Cortex of kidney (tissue), 1 donor: ENCODE measurements at places on chromosomes 7 and 10.

GRCh38 chr10:34721208-34721840 is 93.8 kb downstream of the PARD3 start:
- DNase-seq = no peak

DNA sequence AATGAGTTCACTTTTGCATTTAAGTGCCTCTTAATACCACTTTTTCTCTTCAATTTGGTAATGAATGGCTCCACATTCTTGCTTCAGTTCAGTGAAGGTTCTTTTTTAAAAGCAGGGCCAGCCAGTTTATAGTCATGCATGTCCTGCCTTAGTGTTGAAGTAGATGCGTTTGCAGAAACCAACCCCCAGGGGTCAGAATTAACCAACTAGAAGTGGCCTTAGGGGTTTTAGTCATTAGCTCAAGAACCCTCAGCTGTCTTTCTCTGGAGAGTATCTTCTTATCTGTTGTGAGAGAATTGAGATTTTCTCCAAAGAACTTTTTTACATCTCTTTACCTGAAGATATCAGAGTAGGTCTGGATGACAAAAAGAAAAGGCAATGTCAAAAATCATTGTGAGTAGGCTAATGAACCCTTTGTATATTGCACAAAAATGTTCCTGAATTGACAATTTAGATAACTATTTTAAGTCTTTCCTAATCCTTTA is 82.2 kb downstream of the PIK3CG start:
- DNase-seq = no peak

DNA sequence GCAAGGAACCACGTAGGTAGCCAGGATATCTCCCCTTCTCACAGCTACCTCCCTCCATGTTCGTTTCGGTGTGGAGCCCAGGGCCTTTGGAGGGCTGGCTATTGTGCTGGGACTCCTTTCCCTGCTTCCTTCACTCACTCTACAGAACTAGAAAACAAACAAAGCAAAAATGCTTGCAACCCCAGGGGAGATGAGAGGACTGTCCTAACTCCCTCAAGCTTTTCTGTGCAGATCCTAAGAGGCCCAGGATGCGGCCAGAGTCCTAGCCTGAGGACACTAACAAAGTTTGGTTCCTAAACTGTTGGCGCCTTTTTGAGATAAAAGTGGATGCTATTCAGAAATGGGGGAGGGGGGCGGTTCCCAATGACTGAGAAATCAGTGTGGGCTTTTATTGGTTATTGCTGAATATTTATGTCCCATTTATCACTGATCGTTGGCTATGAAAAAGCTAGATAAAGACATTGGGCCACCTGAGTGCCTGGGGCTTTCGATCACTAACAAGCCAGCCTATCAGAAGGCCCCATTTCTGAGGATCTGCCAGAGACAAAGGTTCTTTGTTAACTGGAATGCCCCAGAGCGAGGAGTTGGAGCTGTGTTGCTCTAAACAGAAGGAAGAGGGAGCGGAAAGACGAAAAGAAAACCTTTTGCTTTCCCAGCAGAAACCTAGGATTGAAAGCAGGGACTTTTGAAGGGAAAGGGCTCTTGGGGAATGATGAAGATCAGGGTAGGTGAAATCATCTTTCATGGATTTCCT is 95.2 kb upstream of the EGR2 start:
- no peak for DNase-seq

DNA sequence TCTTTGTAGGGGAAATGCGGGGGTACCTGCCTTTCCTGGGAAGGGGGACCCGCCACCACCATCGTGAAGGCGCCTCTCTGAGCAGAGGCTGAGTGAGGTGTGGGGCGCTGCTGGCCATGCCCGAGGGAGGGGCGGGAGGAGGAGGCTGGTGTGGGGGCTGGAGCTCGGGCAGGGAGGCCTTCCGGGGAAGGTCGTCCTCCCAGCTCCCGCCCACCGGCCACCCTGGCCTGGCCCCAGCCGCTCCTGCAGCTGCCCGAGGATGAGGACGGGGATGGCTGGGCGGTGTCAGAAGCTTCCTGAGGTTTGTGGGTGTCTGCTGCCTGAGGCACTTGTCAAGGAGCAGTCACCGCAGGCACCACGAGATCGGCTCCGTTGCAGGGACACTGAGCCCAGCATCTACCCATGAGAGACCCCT is 11.4 kb downstream of the PWWP2B start:
- no peak for DNase-seq

DNA sequence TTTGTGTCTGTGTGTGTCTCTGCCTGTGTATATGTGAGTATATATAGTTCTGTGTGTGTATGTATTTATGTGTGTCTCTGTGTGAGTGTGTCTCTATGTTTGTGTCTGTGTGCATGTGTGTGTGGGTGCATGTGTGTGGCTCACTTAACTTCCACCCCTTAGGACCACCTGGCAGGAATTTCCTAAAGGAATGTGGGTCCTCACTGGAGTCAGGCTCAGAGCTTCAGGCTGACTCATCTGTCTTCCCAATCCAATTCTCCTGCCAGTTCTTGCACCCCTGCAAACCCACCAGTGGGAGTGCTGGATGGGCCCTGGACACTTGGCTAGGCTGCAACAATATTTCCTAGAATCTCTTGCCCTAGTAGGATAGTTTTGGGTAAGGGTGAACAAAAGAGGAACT is 70.2 kb upstream of the GRB10 start:
- DNase-seq = no peak

GRCh38 chr7:8724080-8724718 is 290.8 kb downstream of the NXPH1 start:
- DNase-seq = no peak

GRCh38 chr7:152354061-152354460 is 81.7 kb downstream of the KMT2C start:
- DNase-seq = no peak

DNA sequence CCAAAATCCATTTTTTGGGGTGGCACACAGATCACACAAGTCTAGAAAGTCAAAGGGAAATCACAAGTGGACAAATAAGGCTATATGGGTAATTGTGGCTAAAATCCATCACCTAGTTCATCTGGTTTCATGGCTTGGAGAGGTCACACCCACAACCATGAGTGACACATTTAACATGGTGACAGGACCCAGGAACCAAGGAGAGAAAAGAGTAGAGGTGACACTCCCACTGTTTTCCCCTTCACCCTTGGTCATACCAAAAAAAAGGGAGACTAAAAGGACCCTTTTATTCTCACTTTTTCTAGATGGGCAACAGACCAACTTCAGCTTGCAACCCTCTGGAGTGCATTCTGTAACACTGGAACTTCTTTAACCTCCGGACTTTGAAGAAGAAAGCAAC is 46.2 kb upstream of the ZNF107 start:
- no peak for DNase-seq

GRCh38 chr7:30842542-30843451 is 68.9 kb upstream of the AQP1 start:
- DNase-seq = no peak
